ENCODE measurements at places on chromosomes 16 and 17.

GRCh38 chr17:48639136-48639535 is 13.0 kb upstream of the HOXB9 start:
- H3K4me3 ChIP-seq: no peak overlapping the region
- no peaks in the 10 kb centered on the region for H3K4me1 ChIP-seq
- no peak overlapping the region for H3K27ac ChIP-seq
- no peaks in the 10 kb centered on the region for H3K36me3 ChIP-seq

DNA sequence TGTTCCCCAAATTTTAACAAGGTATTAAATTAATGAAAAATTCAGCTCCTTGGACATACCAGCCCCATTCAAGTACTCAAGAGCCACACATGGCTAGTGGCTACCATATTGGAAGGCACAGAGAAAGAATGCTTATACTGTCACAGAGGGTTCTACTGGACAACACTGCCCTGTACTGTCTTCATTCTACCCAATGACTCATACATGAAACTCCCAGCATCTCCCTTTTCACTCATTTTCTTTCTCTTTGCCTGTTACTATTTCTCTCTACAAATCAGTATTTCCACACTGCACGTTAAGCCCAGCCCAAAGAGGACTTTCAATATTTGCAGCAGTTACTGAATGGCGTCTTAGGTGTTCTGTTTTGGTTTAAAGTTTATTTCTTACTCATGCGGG is 72.1 kb upstream of the RCVRN start:
- H3K36me3 ChIP-seq: no peaks in the 10 kb centered on the region
- DNase-seq: no peak
- H3K27me3 ChIP-seq: peaks cover 6% of the 10 kb centered on the region
- no peak overlapping the region for H3K27ac ChIP-seq

DNA sequence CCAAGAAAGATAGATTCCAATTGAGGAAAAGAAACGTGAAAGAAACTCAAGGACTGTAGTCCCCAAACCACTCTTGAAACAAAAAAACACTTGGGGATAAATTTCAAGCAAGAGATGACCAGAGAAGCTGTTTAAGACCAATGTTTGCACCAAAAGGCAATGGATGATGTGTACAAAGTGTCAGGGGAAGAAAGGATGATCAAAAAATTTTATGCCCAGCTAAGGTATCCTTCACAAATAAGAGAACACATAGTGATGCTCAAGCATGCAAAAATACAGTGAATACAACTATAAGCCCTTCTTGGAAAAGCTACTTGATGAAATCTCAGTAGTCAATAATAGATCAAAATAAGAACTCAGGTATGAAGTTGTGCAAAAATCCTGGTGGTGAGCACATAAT is 281.1 kb downstream of the CEP112 start:
- H3K4me3 ChIP-seq: no peak overlapping the region
- peaks cover 9% of the 10 kb centered on the region for H3K4me1 ChIP-seq
- DNase-seq: no peak

- no peak for DNase-seq
- H3K36me3 ChIP-seq: no peaks in the 10 kb centered on the region
- H3K4me1 ChIP-seq: no peaks in the 10 kb centered on the region
- peaks cover 8% of the 10 kb centered on the region for H3K27me3 ChIP-seq
- no peak overlapping the region for H3K27ac ChIP-seq
- no peak overlapping the region for H3K4me3 ChIP-seq
These were observed 25.3 kb upstream of the GCSH start for GRCh38 chr16:81121474-81121990.

GRCh38 chr16:7614021-7614795 is 281.6 kb downstream of the RBFOX1 start:
- no peak overlapping the region for H3K4me3 ChIP-seq
- H3K27ac ChIP-seq: no peak overlapping the region
- no peaks in the 10 kb centered on the region for H3K36me3 ChIP-seq
- no peak for DNase-seq

DNA sequence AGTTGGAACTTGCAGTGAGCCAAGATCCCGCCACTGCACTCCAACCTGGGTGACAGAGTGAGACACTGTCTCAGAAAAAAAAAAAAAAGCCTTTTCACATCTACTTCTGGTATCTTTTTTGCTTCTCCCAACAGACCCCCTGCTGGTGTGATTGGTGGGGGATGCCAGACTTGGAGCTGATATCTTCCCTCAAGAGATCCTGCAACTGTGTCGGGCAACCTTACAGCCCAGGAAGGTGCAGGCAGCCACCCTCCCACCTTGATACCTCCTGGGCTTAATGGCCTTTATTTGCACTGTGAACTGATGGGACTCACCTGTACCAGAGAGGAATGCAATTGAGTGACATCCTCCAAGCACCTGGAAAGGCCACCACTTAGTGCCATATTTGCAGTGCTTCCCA is 142.3 kb downstream of the RGS9 start:
- peak; percentile 51 for DNase-seq
- H3K27ac ChIP-seq: no peak overlapping the region
- no peak overlapping the region for H3K4me3 ChIP-seq
- no peaks in the 10 kb centered on the region for H3K27me3 ChIP-seq
- H3K4me1 ChIP-seq: peaks cover 18% of the 10 kb centered on the region

- DNase-seq: no peak
- H3K27me3 ChIP-seq: peaks cover 13% of the 10 kb centered on the region
- H3K27ac ChIP-seq: peak overlapping the region; percentile 78
- H3K36me3 ChIP-seq: no peaks in the 10 kb centered on the region
- peaks cover 14% of the 10 kb centered on the region for H3K4me1 ChIP-seq
- peak overlapping the region; percentile 46 for H3K4me3 ChIP-seq
These were observed 3.3 kb upstream of the SLFN12L start for GRCh38 chr17:35540589-35541404.

GRCh38 chr17:79789943-79790804 is 6.7 kb downstream of the CBX8 start:
- H3K27ac ChIP-seq: no peak overlapping the region
- no peak overlapping the region for H3K4me3 ChIP-seq
- H3K36me3 ChIP-seq: peaks cover 3% of the 10 kb centered on the region
- peaks cover 18% of the 10 kb centered on the region for H3K4me1 ChIP-seq
- H3K27me3 ChIP-seq: peaks cover 43% of the 10 kb centered on the region

DNA sequence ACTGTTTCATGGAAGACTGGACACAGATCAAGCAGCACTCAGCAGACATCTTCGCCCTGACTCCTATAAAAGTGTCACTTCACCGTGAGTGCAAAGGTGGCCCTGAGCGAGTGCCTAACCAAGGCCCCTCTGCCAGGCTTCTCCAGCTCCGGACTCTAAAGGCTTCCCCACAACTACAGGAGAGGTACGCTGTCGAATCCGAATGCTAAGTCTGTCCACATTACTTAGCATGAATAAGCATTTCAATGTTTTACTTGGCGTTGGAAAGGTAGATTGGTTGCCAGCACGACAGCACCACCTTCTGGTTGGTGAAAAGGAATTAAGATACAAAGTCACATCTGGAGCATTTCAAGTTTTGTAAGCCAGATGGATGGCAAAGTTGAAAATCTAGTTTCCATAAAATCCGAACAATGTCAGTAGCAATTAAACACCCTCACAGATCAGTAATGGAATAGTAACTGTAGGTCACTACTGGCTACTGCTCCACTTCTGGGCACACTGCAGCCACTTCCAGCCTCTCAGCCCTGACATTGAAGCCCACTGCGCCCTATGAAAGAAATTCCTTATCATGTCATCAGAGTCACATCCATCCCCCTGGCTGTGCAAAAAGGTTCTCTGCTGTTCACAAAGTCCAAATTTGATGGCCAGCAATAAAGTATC is 100.9 kb downstream of the PARN start:
- peak; percentile 89 for DNase-seq
- peaks cover 18% of the 10 kb centered on the region for H3K4me1 ChIP-seq
- H3K27ac ChIP-seq: peak overlapping the region; percentile 86
- peaks cover 7% of the 10 kb centered on the region for H3K36me3 ChIP-seq

DNA sequence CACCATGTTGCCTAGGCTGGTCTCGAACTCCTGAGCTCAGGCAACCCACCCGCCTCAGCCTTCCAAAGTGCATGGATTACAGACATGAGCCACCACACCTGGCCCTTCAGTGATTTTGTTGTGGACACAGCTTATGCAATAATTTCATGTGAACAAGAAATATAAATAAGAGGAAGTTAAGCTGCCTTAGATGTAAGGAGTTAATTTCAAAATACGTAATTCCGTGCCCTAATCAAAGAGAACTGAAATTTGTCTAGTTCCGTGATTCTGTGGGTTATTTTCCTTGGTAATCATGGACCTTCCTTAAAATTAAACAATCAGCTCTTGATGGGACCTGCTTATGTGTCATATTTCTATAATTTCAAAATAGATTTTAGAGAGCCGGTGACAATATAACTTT is 11.9 kb downstream of the TVP23A start:
- no peak overlapping the region for H3K27ac ChIP-seq
- H3K4me1 ChIP-seq: no peaks in the 10 kb centered on the region
- DNase-seq: no peak
- peaks cover 2% of the 10 kb centered on the region for H3K27me3 ChIP-seq
- H3K4me3 ChIP-seq: no peak overlapping the region

- no peak for DNase-seq
- H3K4me1 ChIP-seq: peaks cover 1% of the 10 kb centered on the region
- no peaks in the 10 kb centered on the region for H3K27me3 ChIP-seq
- no peak overlapping the region for H3K27ac ChIP-seq
- no peak overlapping the region for H3K4me3 ChIP-seq
These were observed 42.8 kb upstream of the ZC3H18 start for GRCh38 chr16:88527186-88527936.

DNA sequence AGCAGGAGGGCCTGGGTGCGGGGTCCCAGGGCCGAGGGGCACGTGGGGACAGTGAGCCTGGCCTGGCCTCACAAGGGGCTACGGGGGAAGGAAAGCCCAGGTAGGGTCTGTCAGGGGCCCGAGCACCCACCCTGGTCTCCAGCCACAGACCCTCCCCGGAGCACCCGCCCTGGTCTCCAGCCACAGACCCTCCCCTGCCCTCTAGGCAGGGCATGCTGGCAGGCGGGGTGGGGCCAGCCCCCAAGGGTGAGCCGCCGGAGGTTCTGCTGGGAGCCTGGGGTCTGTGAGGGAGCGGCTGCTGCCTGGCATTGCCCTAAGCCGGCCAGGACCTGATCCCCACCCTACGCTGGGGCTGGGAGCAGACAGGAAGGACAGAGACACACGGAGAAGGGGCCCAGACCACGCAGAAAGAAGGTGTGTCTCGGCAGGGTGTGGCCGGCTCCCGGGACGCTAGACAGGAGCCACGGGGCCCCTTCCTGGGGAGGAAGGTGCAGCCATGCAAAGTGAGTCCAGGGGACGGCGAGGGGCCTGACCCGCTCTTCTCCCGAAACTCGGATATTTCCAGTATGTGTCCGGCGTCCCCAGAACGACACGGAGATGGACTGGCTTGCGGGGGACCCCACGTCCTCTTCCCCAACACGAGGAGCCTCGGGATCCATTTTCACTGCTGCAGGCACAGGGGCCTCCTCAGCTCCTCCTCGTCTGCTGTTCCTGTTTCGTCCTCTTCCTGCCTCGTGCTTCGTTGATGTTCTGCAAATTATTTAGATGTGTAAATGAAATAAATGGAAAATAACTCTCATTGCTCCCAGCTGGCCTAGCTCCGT is 15.5 kb downstream of the UTS2R start:
- H3K27ac ChIP-seq: no peak overlapping the region
- no peaks in the 10 kb centered on the region for H3K36me3 ChIP-seq

DNA sequence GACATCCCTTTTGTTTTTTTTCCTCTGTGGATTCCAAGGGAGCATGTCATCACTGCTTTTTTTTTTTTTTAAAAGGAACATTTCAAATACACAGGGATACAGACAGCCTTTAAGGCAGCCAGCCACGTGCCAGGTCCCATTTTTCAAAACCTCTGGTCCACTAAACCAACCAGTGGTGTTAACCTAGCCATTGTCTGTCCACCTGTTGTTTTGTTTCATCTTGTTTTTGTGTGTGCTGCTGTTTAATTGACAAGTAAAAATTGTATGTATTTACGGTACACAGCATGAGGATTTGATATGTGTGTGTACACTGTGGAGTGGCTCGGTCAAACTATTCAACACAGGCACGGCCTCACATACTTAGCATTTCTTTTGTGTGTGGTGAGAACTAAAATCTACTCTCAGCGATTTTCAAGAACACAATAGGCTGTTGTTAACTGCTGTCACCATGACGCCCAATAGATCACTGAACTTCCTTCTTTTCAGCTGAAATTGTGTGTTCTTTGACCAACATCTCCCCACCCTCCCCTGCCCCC is 19.2 kb downstream of the TMEM114 start:
- no peak overlapping the region for H3K4me3 ChIP-seq
- DNase-seq: no peak
- peaks cover 3% of the 10 kb centered on the region for H3K27me3 ChIP-seq
- peak overlapping the region; percentile 7 for H3K27ac ChIP-seq
- peaks cover 12% of the 10 kb centered on the region for H3K4me1 ChIP-seq
- no peaks in the 10 kb centered on the region for H3K36me3 ChIP-seq

DNA sequence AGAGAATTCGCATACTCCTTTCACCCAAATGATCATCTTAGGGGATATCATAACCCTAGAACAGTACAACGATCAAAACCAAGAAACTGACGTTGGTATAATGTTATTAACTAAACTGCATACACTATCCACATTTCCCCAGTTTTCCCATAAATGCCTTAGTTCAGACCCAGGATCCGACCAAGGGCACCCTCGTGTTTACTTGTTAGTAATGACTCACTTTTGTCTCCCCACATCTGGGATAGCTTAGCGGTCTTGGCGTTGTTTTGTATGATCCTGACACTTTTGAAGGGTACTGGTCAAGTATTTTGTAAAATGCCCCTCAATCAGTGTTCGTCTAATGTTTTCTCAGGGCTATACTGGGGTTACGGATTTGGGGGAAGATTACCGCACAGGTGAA is 8.0 kb downstream of the HS3ST3A1 start:
- no peak overlapping the region for H3K27ac ChIP-seq
- H3K36me3 ChIP-seq: no peaks in the 10 kb centered on the region
- H3K4me3 ChIP-seq: no peak overlapping the region
- H3K27me3 ChIP-seq: no peaks in the 10 kb centered on the region
- peaks cover 35% of the 10 kb centered on the region for H3K4me1 ChIP-seq

DNA sequence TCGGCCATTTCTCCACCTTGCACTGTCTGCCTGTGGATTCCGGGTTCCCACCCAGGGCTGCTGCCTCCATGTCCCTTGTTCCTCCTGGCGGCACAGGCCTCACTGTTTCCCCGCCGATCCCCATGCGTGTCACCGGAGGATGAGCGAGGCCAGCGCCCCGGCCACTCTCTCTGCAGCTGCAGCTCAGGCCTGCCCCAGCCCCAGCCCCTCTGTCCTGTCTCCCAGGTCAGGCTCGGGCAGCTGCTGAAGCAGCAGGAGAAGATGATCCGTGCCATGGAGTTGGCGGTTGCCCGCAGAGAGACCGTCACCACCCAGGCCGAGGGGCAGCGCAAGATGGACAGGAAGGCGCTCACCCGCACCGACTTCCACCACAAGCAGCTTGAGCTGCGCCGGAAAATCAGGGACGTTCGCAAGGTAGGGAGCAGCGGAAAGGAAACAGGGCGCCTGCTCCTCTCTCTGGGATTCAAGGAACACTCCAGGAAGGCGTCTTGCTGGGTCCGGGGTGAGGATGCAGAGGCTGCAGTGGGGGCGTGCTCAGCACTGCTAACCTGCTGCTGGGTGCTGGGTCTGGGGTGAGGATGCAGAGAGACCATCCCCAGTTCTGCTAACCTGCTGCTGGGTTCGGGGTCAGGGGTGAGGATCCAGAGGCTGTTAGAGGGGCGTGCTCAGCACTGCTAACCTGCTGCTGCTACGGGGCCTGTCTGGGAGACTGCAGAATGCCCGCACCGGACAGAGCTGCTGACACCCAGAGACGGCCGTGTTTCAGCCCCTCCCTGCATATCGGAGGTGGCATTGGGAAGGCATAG is 6.1 kb upstream of the GAA start:
- no peak overlapping the region for H3K27ac ChIP-seq
- DNase-seq: no peak
- peaks cover 7% of the 10 kb centered on the region for H3K27me3 ChIP-seq
- H3K4me1 ChIP-seq: no peaks in the 10 kb centered on the region
- no peak overlapping the region for H3K4me3 ChIP-seq
- no peaks in the 10 kb centered on the region for H3K36me3 ChIP-seq

All from osteocyte (in vitro differentiated cells).